Stimulated activated CD4-positive, alpha-beta T cell treated with anti-CD3 and anti-CD28 coated beads, Interleukin-4, amount 100 ng/mL, for 4 hours (primary cell): ENCODE measurements at places on chromosomes 12 and 14.

- peak; percentile 3 for DNase-seq
Observed at GRCh38 chr12:107610021-107610859, 75.4 kb upstream of the PWP1 start.

DNA sequence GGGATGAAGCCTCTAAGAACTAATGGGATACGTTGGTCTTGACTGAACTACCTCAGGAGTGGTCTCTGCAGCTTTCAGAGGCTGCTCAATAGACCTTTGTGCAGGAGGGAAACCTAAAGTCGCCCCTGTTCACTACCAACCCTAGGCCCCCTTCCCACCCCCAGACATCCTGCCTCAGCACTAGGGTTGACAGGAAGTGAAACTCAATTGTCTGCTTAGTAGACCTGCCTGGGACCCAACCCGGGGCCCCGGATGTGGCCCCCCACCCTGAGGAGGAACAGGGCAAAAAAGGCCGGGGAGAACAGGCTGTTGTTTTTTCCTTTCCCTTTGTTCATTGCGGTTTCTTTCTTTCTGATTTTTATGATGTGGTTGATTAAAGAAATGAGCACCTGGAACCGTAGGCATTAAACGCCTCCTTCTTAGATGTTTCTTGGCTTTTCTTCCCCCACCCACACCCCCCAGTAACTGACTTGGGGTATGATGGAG, 1.6 kb upstream of the DGKA start:
- DNase-seq = peak; percentile 74

DNA sequence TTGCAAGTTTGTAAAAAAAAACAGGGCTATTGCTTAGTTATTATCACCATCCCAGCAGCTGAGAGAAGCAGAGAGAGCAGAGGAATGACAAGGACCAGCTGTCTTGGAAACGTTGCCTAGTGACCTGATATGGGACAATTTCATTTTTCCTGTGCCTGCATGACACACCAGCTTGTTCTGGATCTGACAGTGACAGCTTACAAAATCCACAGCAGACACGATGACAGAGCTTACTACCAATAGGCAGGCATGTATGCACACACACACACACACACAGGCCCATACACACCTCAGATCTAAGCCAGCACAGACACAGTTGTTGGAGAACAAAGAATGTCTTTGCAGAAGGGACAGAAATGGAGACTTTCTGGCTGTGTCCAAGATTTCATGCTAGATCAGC, 25.4 kb downstream of the HSPB8 start:
- DNase-seq = no peak

- DNase-seq = no peak
Observed at GRCh38 chr14:84877061-84877460, 652.9 kb upstream of the FLRT2 start.

DNA sequence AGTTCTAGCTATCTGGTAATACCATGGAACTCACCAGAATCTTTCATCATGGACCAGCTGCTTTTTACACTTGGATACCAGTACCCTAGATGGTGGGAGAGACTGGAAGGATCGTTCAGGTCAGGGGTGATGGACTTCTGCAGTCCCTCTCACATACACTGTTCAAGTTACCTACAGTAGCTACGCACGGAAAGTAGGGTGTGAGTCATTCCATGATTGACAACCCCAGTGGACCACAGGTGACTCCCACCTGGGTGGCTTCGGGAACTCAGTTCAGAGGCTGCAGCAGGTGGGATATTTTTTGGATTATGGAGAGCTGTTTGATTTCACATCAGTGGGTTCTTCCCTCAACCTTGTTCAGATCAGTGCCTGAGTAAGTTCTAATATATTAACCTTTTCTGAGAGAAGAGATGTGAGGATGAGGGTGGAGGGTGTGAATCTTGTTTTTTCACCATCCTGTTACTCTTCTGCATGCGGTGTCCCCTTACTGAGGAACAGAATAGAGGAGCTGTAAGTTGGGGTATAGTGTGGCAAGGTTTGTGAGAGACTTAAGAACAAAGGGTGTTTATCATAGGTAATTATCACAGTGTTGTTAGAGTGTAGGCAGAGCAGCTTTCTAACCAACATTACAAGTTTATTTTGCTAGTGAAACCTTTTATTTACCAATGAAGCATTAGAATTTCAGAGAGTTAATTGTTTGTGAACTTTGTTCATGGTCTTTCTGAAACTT, 39.6 kb downstream of the PRKCH start:
- DNase-seq = no peak

DNA sequence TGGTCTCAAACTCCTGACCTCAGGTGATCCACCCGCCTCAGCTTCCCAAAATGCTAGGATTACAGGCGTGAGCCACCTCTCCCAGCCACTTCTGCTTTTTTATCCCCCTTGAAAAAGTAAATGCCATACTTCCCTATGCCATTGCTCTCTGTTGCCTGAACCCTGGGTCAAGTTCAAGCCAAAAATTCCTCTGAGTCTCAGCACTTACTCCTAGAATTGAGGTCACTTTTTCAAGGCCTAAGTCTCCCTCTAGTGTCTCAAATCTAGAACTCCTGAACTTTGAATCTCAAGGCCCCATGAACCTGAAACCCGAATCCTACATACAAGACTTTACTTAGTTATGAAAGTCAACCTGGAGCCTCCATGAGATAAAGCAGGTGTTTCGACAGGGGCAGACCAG, 1.4 kb upstream of the APOBEC1 start:
- no peak for DNase-seq

DNA sequence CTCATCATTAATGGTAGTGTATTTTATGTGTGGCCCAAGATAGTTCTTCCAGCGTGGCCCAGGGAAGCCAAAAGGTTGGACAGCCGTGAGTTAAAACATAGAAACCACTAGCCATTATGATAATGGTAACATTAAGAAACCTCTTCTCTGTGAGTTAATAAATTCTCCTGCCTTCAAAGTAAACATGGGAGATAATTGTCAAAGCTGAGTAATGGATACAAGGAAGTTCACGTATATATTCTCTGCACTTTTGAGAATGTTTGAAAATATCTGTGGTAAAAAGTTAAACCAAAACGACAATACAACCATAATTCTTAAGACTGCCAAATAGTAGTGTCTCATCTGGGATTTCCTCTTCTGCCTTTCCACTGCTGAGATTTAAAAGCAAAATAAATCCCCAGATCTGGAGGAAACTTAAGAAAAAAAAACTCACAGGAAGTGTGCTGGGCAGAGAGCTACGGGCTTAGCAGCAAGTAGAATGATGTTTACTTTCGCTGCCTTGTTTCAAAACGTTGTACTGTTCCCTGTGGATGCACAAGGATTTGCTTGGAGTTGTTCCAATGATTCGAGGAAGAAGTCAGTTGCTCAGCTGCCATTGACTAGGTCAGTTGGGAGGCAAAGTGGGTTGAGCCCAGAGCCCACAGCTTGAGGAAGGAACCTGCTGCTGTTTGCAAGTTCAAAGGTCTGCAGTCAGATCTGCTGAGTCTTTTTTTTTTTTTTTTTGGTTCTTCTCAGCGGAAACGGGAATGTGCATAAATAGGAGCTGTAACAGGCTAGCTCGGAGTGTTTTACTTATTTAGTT, 1.7 kb downstream of the TPCN1 start:
- no peak for DNase-seq
